ENCODE measurements at places on chromosomes 13 and 19.

- no peak for DNase-seq
These were observed 89.2 kb downstream of the KCNRG start for GRCh38 chr13:50104493-50104892.

GRCh38 chr19:9797871-9798270 lies 21.0 kb downstream of the FBXL12 start:
- DNase-seq = no peak

- DNase-seq = no peak
These were observed at the start of gene CYP4F8 for GRCh38 chr19:15614507-15615379. Gene CYP4F8, plus strand, starts transcription at chr19:15615218. Its CDS starts 399 bp downstream, at chr19:15615617.

DNA sequence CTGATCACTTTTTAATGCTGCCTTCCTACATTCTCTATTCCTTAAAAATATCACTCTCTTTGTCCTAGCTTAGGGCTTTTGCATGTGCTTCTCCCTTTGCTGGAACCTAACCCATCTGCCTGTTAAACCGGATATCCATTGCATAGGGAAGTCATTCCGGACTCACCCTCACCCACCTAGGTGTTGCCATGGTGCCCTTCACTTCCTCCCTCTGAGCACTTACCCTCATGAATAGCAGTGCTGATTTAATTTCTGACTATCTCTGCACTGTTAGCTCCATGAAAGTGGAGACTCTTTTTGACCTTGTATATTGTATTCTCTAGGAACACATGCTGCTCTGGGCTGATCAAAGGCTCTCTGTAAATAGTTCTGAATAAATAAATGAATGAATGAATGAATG lies 401.9 kb downstream of the PCDH20 start:
- DNase-seq = no peak

GRCh38 chr19:56946159-56946558 lies 105.6 kb upstream of the PEG3 start:
- DNase-seq = no peak

DNA sequence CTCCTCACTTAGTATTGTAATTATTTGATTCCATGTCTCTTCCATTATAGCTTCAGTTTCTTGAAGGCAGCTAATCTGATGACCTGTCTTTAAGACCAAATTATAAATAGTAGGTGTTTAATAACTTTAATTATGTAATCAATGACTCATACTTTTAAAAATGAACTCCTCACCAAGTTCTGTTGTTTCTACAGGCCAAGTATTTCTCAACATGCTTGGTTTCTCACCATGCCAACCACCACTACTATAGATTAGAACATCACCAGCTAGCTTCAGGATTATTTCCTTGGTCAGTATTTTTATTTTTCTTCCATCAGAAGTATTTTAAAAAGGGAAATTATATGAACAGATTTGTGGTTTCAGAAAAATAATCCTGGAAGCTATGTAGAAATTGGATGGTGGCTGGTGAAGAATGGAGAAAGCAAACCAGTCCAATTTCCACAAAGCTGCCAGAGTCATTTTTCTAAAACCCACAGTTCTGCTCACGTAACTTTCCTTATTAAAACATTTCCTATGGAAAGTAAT lies 237.7 kb upstream of the DACH1 start:
- DNase-seq = no peak

DNA sequence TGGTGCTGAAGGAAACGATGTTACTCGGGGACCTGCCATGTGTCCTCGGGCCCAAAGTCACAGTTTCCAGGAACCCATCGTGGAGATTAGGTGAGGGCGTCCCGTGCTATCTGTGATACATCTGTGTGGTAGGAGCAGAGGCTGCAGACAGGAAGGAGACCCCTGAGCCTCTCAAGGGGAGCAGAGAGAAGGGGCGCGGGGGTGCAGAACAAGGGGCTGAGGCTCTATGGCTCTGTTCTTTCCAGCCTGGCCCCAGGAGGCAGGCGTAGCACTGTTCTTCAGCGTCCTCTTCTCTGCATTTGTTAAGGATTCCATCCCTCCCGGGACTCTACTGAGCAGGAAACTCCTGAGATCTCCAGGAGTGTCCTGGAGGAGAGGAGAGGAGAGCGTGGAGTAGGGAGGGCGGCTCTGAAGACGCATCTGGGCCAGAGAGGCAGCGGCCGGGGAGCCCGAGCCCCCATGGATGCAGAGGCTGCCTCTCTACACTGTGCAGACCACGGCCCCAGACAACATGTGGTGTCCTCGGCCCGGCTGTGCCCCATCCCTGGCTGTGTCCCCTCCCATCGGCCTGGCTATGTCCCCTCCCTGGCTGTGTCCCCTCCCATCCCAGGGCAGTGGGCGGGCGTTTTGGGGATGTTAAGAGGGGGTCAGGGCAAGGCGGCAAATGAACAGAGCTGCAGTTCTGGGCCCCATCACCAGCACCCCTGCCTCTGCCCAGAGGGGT lies 118.0 kb downstream of the ATP11A start:
- no peak for DNase-seq

- no peak for DNase-seq
These were observed 365.0 kb upstream of the NBEA start for GRCh38 chr13:34577051-34577450.

DNA sequence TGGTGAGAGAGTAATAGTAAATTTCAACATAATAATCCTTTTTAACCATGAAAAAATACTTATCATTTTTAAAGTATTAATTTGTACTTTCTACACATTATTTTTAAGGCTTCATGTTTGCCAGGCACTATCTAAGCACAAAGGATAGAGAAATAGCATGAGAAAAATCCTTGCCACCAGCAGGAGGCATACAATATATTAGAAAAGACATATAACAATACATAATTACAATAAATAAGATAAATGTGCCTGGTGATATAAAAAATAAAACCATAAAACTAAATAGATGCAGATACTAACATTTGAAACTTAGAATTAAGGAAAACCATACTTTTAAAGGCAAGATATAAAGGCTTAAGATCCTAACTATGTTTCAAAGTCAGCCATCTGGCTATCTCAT lies 1256.4 kb downstream of the DIAPH3 start:
- no peak for DNase-seq
